Activated CD8-positive, alpha-beta memory T cell treated with anti-CD3 and anti-CD28 coated beads for 4 hours (primary cell): ENCODE measurements at places on chromosomes 2 and 18.

DNA sequence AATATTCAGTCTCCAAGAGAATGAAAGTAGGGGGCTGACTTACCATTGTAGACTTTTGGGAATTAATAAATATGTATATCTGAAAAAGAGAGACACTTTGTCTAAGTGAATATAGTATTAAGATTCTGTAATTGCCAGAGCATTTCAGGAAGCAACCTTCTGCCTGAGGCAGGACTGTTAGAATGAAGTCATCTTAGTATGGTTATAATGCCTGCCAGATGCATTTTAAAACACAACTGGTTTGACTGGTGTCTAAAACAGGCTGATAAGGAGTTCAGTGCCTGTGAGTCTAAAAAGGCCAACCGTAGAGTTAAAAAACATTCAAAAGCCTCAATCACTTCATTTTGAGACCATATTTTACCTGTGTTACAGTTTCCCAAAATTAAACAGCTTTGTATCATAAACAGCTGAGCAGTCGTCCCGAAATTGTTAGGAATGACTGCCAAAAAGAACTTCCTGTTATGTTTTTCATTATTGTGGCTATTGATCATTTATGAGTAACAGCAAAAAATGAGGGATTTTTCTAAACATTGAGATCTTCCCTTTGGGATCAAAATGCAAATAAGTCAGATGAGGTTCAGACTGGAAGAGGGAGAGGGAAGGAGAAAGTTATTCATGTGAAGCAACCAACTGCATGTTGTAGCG is 443.9 kb downstream of the PID1 start:
- DNase-seq: no peak

GRCh38 chr2:100766806-100767205 is 53.1 kb upstream of the NPAS2 start:
- DNase-seq: no peak

GRCh38 chr18:33350256-33350655 is 90.3 kb downstream of the CCDC178 start:
- DNase-seq: no peak

- no peak for DNase-seq
Measured at GRCh38 chr2:28271231-28271918, 121.3 kb upstream of the FOSL2 start.

- DNase-seq: no peak
Measured at GRCh38 chr2:235669983-235670962, 176.4 kb downstream of the AGAP1 start.

DNA sequence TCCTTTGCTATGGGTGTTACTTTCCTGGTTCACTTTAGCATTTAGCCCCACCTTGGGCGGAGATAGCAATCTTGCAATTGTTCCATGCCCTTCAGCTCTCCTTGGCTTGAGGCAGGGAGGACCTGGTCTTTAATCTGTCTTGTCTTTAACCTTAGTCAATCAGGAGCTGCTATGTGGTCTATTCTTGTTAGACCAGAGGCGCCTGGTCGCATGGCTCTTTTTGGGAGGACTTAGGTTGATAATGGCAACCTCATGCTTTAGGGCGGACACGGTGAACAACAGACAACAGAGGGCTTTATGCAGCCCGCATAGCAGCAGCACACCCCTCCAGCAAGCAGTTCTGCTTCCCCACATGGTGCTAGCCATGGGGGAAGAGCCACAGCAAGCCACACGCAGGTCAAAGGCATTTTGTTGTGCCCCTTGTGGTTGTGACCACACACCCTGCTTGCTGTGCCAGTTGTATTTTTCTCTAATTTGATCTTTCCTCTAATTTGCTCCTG is 17.7 kb upstream of the ZDBF2 start:
- DNase-seq: no peak

DNA sequence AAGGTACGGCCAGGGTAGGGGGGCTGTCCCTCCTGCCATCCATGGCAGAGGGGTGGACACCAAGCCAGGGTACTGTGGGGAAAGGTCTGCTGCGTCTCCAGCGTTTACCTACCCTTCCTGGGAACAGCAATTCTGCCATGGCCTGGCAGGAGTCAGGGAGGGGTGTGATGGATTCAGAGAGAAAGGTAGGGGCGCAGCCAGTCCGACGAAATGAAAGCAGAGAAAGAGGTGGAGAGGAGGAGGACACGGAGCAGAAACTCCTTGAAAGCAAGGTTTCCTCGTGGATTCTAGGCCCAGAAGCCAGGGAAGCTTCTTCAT is 182.9 kb downstream of the ZFP36L2 start:
- DNase-seq: no peak

DNA sequence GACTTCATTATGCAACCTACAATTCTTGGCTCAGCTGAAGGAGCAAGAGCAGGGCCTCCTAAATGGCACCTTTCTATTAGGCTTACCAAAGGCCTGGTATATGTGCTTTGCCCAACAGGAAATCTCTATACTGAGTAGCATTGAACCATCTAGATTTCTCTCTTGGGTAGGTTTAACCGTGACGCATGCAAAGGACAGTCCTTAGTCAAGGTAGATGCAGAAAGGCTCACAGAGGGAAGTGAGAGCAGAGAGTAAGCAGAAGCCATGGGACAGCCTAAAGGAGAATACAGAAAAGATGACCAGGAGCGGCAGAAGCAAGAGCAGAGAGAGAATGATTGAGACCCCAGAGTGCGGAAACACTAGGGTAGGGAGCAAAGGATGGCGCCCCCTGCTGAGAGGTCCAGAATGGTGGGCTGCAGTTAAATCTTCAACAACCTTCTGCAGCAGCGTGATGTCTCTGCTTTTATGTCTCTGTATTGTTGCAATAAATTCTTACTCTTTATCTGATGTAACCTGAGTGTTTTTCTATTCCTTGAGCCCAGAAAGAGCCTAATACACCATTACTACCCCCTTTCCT is 4.7 kb upstream of the OSBPL1A start:
- no peak for DNase-seq

DNA sequence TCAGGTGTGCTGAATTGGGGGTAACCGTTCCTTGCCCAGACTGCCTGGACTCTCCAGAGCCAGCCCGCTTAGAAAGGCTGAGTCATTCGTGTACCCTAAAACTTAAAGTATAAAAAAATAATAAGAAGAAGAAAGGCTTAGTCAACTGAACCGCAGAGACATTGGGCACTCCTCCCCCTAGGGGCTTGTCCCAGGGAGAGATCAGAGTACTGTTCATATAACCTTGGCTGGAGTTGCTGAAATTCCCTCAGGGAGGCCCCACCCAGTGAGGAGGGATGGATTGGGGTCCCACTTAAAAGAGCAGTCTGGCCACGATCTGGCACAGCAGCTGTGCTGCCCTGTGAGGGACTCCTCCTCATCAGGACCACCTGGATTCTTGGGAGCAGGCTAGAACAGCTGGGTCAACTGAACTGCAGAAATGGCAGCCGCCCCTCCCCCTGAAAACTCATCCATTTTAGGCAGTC is 37.2 kb downstream of the ANKRD12 start:
- DNase-seq: no peak

DNA sequence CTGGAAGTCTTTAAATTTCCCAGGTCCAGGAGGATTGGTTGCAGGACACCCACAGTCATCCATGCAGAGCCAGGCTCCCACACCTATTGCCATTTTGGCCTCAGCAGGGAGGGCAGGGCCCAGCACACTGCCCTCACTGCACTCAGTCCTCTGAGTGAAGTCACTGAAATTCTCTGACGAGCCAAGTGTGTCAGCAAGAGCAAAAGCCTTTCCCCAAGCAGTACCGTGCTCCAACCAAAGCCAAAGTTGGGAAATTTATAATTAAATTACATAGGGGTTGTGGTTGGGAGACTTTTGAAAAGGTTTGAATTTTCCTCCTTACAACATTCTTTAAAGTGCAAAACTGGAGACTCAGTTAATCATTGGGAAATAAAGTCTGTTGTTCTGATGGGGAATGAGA is 98.5 kb upstream of the CD226 start:
- DNase-seq: no peak
